Liver (tissue), 10 donors: ENCODE measurements at places on chromosomes 7 and 10. TPM values are rescaled to one million over a fixed set of nuclear protein-coding genes. Genes with fewer than 3 reads are reported as not detected.

GRCh38 chr10:124041675-124042445 lies 51.5 kb downstream of the CHST15 start:
- DNase-seq, result no peak

DNA sequence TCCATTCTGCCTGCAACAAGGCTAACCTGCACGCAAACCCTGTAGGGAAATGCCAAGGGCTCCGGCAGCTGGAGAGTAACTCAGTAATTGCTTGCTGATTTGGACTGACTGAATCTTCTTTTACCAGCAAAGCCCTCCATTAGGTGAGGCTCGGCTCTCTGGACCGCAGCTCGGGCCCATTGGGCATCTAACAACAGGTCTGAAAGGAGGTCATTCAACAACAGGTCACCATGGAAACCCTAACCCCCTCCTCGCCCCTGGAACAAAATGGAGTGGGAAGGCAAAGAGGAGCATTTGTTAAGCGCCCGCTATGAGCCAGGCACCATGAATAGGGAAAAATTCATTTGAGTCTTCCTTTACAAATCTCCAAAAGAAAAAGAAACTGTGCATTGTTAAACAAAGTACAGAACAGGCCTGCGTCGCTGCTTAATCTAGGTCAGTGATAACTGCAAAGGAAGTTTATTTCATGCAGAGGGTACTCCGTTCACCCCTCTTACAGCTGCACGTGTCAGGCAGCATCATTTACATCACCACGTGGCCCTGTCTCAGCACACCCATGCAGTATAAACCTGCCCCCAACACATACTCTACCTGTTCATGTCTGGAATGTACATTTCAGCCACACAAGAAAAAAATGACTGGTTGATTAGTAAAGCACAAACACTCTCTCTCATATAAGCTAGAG lies 248.8 kb upstream of the NEBL start:
- DNase-seq, result no peak

Gene SPDYE2
- polyA plus RNA-seq, result not detected

- no peak for DNase-seq
Observed at GRCh38 chr7:1761097-1761496, 91.0 kb downstream of the ELFN1 start.

Gene GJD4
- not detected for polyA plus RNA-seq

Gene GRM3
- not detected for polyA plus RNA-seq
